PC-9 (cell line): ENCODE measurements at places on chromosomes 7 and 10. TPM values are rescaled to one million over a fixed set of nuclear protein-coding genes. Genes with fewer than 3 reads are reported as not detected.
A peak's percentile ranks its signal among the peaks of the same experiment; 100 is the strongest.

- no peaks in the 10 kb centered on the region for H3K36me3 ChIP-seq
- peaks cover 29% of the 10 kb centered on the region for H3K27me3 ChIP-seq
- H3K4me3 ChIP-seq, result no peak overlapping the region
- H3K27ac ChIP-seq, result no peak overlapping the region
- DNase-seq, result no peak
These were observed 475.2 kb upstream of the CELF2 start for GRCh38 chr10:10542477-10542876.

DNA sequence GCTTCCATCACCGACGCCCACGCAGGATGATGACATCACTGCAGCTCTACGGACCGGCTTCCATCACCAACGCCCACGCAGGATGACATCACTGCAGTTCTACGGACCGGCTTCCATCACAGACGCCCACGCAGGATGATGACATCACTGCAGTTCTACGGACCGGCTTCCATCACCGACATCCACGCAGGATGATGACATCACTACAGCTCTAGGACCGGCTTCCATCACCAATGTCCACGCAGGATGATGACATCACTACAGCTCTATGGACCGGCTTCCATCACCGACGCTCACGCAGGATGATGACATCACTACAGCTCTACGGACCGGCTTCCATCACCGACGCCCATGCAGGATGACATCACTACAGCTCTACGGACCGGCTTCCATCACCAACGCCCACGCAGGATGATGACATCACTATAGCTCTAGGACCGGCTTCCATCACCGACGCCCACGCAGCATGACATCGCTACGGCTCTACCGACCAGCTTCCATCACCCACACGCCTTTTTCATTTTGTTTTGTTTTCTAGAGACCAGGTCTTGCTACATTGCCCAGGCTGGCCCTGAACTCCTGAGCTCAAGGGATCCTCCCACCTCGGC is 29.5 kb downstream of the GPER1 start:
- no peaks in the 10 kb centered on the region for H3K36me3 ChIP-seq
- H3K4me1 ChIP-seq, result no peaks in the 10 kb centered on the region
- no peak for DNase-seq
- H3K27ac ChIP-seq, result no peak overlapping the region

- H3K4me3 ChIP-seq, result no peak overlapping the region
- no peaks in the 10 kb centered on the region for H3K4me1 ChIP-seq
- no peak overlapping the region for H3K27ac ChIP-seq
- DNase-seq, result no peak
These were observed 289.3 kb upstream of the PODXL start for GRCh38 chr7:131845573-131846314.

- no peak overlapping the region for H3K4me3 ChIP-seq
- H3K27ac ChIP-seq, result no peak overlapping the region
- H3K4me1 ChIP-seq, result no peaks in the 10 kb centered on the region
- H3K36me3 ChIP-seq, result no peaks in the 10 kb centered on the region
- no peak for DNase-seq
These were observed 158.6 kb upstream of the TCF7L2 start for GRCh38 chr10:112791447-112791846.

GRCh38 chr10:4622384-4622783 is 203.6 kb upstream of the AKR1E2 start:
- no peak overlapping the region for H3K4me3 ChIP-seq
- H3K36me3 ChIP-seq, result no peaks in the 10 kb centered on the region
- no peaks in the 10 kb centered on the region for H3K27me3 ChIP-seq
- no peak overlapping the region for H3K27ac ChIP-seq
- no peaks in the 10 kb centered on the region for H3K4me1 ChIP-seq
- no peak for DNase-seq

- H3K36me3 ChIP-seq, result peaks cover 11% of the 10 kb centered on the region
- H3K4me1 ChIP-seq, result no peaks in the 10 kb centered on the region
- no peaks in the 10 kb centered on the region for H3K27me3 ChIP-seq
- H3K4me3 ChIP-seq, result no peak overlapping the region
These were observed 32.0 kb downstream of the AMZ1 start for GRCh38 chr7:2720024-2720423.

- no peak for DNase-seq
- peak overlapping the region; percentile 86; the same call in 1 of the 2 replicates for H3K27ac ChIP-seq
- H3K27me3 ChIP-seq, result no peaks in the 10 kb centered on the region
- H3K4me1 ChIP-seq, result peaks cover 22% of the 10 kb centered on the region
These were observed 29.7 kb downstream of the TMEM248 start for GRCh38 chr7:66950763-66951162.

DNA sequence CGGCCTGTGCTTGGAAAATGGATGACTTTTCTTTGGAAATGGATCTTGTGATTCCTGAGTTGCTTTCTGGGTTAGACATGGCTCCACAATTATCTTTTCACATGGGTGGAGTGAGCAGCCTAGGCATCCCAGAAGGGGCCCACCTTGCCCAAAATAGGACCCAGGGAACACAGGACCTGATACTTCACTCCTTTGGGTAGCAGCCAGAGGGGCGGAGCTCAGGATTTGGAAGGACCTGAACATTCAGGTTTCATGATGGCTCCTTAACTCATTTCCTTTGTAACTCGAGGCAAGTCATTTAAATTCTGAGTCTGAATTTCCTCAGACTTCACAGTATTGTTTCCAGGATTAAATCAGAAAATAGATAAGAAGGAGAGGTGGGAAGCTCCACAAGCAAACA is 178.3 kb upstream of the ZMIZ1 start:
- DNase-seq, result no peak
- H3K27ac ChIP-seq, result no peak overlapping the region
- H3K4me1 ChIP-seq, result no peaks in the 10 kb centered on the region
- H3K27me3 ChIP-seq, result no peaks in the 10 kb centered on the region

DNA sequence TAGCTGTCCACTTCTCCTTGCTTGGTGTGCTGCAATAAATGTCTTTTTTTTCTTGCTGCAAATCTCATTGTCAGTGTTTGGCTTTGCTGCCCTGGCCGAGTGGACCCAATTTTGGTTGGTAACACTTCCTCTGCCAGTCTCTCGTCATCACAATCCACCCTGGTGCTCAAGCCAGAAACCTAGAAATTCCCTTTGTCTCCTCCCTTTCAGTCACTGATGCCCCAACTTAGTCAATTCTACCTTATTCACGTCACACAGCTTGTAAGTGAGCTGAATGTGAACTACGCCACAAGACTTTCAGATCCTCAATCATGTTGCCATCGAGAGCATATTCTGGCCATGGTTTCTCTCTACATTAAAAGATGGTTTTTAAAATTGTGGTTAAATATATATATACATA is 13.0 kb upstream of the FRA10AC1 start:
- no peak overlapping the region for H3K4me3 ChIP-seq
- no peaks in the 10 kb centered on the region for H3K27me3 ChIP-seq
- no peaks in the 10 kb centered on the region for H3K4me1 ChIP-seq
- DNase-seq, result no peak
- H3K27ac ChIP-seq, result no peak overlapping the region

GRCh38 chr7:130899638-130900401 is 165.8 kb upstream of the KLF14 start:
- H3K4me1 ChIP-seq, result peaks cover 97% of the 10 kb centered on the region
- H3K27ac ChIP-seq, result peak overlapping the region; percentile 99
- no peaks in the 10 kb centered on the region for H3K27me3 ChIP-seq
- no peak for DNase-seq
- peaks cover 77% of the 10 kb centered on the region for H3K36me3 ChIP-seq

GRCh38 chr7:51376420-51377092 is 59.9 kb upstream of the COBL start:
- DNase-seq, result peak; percentile 59
- peaks cover 21% of the 10 kb centered on the region for H3K4me1 ChIP-seq
- no peaks in the 10 kb centered on the region for H3K27me3 ChIP-seq
- no peaks in the 10 kb centered on the region for H3K36me3 ChIP-seq
- peak overlapping the region; percentile 80 for H3K27ac ChIP-seq

GRCh38 chr7:28075674-28076358 is 104.8 kb downstream of the JAZF1 start:
- H3K27me3 ChIP-seq, result no peaks in the 10 kb centered on the region
- peaks cover 16% of the 10 kb centered on the region for H3K4me1 ChIP-seq
- no peak overlapping the region for H3K27ac ChIP-seq
- no peak for DNase-seq

DNA sequence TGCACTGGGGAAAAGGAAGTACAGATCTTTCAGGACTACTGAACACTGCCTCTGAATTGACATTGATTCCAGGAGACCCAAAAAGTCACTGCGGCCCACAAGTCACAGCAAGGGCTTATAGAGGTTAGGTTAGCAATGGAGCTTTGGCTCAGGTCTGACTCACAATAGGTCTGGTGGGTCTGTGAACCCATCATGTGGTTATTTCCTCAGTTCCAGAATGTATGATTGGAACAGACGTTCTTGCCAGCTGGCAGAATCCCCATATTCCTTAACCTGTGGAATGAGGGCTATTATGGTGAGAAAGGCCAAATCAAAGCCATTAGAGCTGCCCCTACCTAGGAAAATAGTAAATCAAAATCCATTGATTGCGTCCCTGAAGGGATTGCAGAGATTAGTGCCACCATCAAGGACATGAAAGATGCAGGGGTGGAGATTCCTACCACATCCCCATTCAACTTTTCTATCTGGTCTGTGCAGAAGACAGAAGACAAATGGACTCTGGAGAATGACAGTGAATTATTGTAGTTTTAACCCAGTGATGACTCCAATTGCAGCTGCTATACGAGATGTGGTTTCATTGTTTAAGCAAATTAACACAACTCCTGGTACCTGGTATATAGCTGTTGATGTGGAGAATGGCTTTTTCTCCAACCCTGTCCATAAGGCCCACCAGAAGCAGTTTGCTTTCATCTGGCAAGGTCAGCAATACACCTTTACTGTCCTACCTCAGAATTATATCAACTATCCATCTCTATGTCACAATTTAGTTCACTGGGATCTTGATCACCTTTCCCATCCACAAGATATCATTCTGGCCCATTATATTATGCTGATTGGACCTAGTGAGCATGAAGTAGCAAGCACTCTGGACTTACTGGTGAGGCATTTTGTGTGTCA is 44.5 kb upstream of the PIK3CG start:
- DNase-seq, result no peak
- no peak overlapping the region for H3K4me3 ChIP-seq
- H3K36me3 ChIP-seq, result no peaks in the 10 kb centered on the region
- 0 out of 2 replicates have a peak, but pooled peaks cover 10% of the 10 kb centered on the region for H3K4me1 ChIP-seq
- no peaks in the 10 kb centered on the region for H3K27me3 ChIP-seq
- no peak overlapping the region for H3K27ac ChIP-seq

- no peaks in the 10 kb centered on the region for H3K4me1 ChIP-seq
- H3K4me3 ChIP-seq, result no peak overlapping the region
- H3K27me3 ChIP-seq, result peaks cover 84% of the 10 kb centered on the region
- H3K36me3 ChIP-seq, result no peaks in the 10 kb centered on the region
- no peak for DNase-seq
These were observed 2.1 kb upstream of the TMEM72 start for GRCh38 chr10:44908936-44909630.

DNA sequence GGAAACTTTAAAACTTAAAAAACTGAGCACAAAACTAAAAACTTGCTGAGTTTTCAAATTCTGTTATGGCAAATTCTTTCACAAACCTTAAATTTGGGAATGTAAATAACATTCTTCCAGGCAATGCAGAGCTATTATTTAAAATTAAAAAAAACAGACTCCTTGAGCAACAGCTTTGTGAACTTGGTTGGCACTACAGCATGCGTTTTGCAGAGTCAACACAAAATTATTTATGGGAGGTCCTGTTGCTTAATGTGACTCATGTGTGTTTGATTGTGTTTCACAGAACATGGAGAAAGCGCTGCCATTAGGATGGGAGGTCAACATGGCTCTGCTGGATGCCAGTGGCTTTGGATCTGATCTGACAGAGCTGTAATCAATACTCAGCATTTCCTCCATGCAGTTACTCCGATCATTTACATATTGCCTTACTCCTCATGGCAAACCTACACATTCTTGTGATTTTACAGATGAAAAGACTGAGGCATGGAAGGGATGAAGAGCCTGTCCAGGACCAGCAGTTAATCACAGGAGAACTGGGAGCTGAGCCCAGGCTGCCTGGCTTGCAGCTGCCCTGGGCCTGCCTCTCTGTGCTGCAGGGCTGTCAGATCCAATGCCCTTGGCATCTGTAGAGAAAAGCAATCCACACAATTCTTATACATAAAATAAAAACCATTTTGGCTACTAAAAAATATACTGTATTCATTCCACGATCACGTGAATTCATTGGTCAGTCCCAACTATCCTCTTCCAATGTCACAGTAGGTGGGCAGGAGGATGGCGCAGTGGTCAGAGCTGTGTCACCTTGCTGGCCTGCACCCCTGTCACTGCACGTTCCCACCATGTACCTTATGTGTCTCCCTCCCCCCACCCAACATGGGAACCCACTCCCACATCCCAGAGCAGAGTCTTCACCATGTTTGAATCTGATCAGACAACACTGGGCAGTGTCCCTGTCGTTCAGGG is 200.9 kb downstream of the CXCL12 start:
- no peak overlapping the region for H3K27ac ChIP-seq
- H3K4me3 ChIP-seq, result no peak overlapping the region
- H3K36me3 ChIP-seq, result no peaks in the 10 kb centered on the region
- H3K27me3 ChIP-seq, result peaks cover 19% of the 10 kb centered on the region; the same call in 1 of the 2 replicates
- no peak for DNase-seq

GRCh38 chr7:77698042-77698625 is 1.9 kb downstream of the RSBN1L start:
- peaks cover 32% of the 10 kb centered on the region for H3K4me1 ChIP-seq
- H3K4me3 ChIP-seq, result peak overlapping the region; percentile 89
- H3K27ac ChIP-seq, result no peak overlapping the region
- H3K36me3 ChIP-seq, result no peaks in the 10 kb centered on the region
- H3K27me3 ChIP-seq, result no peaks in the 10 kb centered on the region
- DNase-seq, result no peak

- no peaks in the 10 kb centered on the region for H3K27me3 ChIP-seq
- peak overlapping the region; percentile 94 for H3K27ac ChIP-seq
- H3K4me1 ChIP-seq, result peaks cover 25% of the 10 kb centered on the region
- DNase-seq, result peak; percentile 35
These were observed 747 bp downstream of the GDI2 start for GRCh38 chr10:5812283-5813090.

DNA sequence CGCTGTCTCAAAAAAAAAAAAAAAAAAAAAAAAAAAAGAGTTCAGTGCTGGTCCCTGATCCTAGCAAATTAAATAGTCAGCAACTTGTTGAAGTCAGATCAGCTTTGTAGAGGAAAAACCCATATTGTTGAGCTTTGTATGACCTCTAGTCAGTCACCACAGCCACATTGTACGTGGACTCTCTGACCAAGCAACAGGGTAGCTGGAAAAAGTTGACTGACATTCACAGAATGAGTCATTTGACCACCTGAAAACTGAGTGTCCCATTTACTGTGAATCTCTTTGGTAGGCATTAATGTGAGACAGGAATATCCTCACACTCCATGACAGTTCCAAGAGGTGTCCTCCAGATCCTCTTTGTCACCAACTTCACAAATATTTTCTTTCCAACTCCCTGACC is 371.1 kb downstream of the LRRTM3 start:
- no peak overlapping the region for H3K4me3 ChIP-seq
- DNase-seq, result no peak
- H3K36me3 ChIP-seq, result no peaks in the 10 kb centered on the region
- H3K27ac ChIP-seq, result no peak overlapping the region
- H3K4me1 ChIP-seq, result no peaks in the 10 kb centered on the region

Gene SPDYE5
- total RNA-seq, result not detected in 2 replicates

Gene RALA
- total RNA-seq, result 34.3 and 36.8 TPM in 2 replicates

Gene TDRD1
- total RNA-seq, result not detected in 2 replicates

Gene SND1
- total RNA-seq, result 219 and 273 TPM in 2 replicates

Gene FGFBP3
- 0.68 and 1.0 TPM in 2 replicates for total RNA-seq

Gene UNCX
- not detected in 2 replicates for total RNA-seq
